ENCODE measurements at places on chromosomes 4 and X.

- peak; percentile 77 for DNase-seq
These were observed 118.0 kb upstream of the WDFY3 start for GRCh38 chr4:85084371-85085094.

- DNase-seq: peak; percentile 52
These were observed 2.7 kb downstream of the FAT4 start for GRCh38 chr4:125317525-125317877.

GRCh38 chrX:106927700-106928099 lies 7.5 kb downstream of the CLDN2 start:
- no peak for DNase-seq

- no peak for DNase-seq
These were observed 209.4 kb downstream of the VEGFC start for GRCh38 chr4:176583278-176583677.

GRCh38 chr4:47442980-47443379 lies 20.5 kb downstream of the COMMD8 start:
- peak; percentile 21 for DNase-seq

DNA sequence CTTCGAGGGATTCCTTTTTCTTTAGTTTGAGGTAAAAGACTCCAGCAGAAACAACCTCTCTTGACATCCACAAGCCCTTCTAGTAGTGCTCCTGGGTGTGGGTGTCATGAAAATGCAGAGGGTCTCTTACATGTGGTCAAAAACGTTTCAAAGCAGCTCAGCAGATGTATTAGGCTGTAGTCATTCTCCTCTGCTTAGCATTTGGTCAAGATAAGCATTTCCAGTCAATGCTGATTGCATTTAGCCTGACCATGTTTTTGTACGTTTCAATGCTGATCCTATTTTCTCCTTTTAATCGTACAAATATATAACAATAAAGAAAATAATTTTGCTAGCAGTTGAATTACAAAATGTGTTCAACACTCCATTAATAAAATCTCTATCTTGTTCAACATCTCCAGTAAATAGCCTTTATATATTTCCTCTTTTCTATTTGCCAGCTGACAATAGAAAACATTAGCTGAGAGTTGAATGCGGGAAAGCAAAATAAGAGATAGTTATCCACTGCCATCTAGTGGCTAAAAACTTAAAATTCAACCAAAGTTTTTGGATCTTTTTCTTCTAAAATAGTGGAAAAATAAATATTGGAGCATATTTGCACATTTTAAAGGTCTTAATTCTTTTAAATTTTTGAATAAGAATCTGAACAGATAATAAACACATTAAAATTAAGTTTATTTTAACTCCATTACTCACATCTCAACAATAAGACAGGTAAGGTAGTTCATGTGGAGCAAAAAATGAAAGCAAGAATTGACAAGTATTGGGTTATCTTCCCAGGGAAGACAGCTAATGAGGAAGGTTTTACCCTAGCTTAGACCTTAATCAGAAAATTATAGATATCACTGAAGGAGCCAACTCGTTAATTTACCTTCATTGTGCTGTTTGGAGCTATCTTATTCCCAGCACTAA lies 15.2 kb upstream of the PACRGL start:
- DNase-seq: peak; percentile 59

DNA sequence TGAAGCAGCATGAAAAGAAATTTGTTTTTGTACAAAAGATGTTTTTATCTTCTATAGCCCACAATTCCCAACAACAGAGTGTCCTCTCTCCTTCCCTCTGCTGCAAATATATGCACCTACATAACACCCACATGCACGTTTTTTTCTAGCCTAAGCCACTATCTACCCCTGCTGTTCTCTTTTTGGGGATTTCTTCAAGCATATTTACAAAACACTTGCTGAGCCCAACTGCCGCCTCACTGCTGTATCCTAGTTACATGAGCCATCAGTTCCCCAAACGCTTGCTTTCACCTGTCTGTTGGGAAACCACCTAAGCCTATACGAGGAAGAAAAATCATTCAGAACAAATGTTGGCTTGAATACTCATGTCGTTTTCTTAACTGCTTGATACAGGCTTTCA lies 127.2 kb downstream of the CHRNA9 start:
- DNase-seq: no peak

GRCh38 chrX:116111934-116112595 lies 58.5 kb upstream of the AGTR2 start:
- DNase-seq: no peak

GRCh38 chr4:188113156-188113555 lies 3.8 kb upstream of the TRIML2 start:
- DNase-seq: no peak
